ENCODE measurements at places on chromosomes 5 and 9. TPM values are rescaled to one million over a fixed set of nuclear protein-coding genes. Genes with fewer than 3 reads are reported as not detected.
A peak's percentile ranks its signal among the peaks of the same experiment; 100 is the strongest.

- DNase-seq, result no peak
Observed at GRCh38 chr5:147753765-147754164, 28.8 kb downstream of the JAKMIP2 start.

- no peak for DNase-seq
Observed at GRCh38 chr9:111832449-111832848, 37.7 kb upstream of the SHOC1 start.

DNA sequence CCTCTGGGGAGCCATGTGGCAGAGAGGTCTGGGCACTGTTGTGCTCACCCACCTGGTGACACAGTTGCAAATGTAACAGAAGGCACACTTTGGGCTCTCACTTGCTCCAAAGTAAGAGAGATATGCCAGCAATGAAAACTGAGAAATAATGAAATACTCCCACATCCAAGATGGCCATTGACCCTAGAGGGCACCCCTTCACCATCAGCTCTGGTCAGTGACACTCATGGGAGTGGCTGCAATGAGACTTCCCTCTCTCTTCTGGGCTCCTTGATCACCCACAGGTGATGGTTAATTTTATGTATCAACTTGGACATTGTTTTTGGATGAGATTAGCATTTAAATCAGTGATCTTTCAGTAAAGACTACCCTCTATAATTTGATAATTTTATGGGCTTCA lies 248.4 kb downstream of the CDH12 start:
- no peak for DNase-seq

DNA sequence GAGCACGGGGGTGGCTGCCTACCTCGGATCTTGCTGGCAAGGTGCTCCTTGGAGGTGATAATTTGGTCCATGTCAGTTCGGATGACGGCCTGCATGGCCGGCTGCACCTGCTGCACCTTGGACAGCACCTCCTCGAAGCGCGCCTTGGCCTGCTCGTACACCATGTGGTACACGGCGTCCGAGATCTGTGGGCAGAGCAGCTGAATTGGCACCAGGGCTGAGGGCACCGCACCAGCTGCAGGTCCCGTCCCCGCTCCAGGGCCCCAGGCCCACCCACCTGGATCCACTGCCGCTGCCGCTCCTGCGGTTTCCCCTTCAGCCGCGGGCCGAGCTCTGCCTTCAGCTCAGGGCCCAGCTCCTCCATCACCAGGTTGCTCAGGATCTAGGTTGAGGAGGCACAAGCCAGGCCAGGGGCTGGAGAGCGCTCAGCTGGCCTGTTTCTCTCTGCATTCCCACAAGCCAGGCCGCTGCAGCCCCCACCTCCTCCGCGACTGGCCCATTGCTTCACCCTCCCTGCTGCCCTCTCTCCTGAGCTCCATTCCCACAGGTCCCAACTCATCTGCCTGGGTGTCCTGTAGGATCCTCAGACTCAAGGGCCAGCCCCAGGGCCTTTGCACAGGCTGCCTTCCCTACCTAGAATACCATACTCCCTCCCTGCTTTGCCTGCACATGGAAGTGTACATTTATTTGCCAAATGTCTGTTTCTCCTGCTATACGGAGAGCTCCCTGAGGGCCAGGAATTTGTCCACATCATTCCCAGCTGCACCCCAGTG lies 65.7 kb downstream of the LRSAM1 start:
- no peak for DNase-seq

DNA sequence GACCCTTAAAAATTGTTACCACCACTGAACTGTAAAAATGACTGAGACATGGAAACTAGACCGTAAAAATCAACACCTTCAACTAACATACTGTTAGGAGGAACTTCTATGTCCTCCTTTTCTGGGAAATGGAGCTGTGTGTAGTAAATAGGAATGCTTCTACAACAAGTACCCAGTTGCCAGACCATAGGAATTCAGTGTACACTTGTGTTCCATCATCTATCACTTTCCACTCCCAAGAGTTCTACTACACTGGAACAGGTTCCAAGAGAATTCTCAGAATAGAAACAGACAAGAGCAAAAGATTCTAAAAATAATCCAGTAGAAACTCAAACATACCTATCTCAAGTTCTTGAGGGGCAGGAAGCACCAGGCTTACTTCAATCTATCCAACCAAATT lies 23.6 kb downstream of the UBAP2 start:
- DNase-seq, result no peak

GRCh38 chr5:78497573-78498533 lies 137.4 kb downstream of the SCAMP1 start:
- no peak for DNase-seq

- no peak for DNase-seq
Observed at GRCh38 chr5:143886651-143887638, 75.0 kb downstream of the HMHB1 start.

DNA sequence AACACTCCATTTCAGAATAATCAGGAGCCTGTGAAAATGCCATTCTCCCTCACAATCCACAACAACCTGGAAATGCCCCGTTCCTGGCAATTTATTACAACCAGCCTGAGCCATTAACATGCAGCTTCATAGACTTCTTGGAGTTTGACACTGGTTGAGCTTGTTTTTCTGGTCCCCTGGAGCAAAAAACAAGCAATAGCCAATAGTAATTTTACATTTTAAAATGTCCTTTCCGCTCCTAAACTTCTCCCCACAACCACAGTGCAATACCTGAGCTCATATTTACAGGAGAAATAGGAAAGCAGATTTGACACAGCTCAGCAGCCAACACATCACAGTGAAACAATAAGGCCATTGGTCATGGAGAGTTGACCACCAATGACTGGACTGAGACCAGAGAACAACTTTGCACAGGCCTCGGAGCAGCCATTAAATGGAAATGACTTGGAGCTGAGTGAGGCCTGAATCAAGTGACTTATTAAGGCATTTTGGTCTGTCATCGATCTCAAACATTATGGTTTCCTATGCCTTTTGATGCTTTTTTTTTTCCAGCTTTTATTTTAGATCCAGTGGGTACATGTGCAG lies 73.0 kb downstream of the ENC1 start:
- no peak for DNase-seq

The PIP5K1B gene
- total RNA-seq, result 3.3 TPM

- DNase-seq, result no peak
Observed at GRCh38 chr5:169272111-169272510, 28.8 kb downstream of the SLIT3 start.

- DNase-seq, result no peak
Observed at GRCh38 chr5:29277642-29278041, 1915.8 kb upstream of the CDH6 start.

DNA sequence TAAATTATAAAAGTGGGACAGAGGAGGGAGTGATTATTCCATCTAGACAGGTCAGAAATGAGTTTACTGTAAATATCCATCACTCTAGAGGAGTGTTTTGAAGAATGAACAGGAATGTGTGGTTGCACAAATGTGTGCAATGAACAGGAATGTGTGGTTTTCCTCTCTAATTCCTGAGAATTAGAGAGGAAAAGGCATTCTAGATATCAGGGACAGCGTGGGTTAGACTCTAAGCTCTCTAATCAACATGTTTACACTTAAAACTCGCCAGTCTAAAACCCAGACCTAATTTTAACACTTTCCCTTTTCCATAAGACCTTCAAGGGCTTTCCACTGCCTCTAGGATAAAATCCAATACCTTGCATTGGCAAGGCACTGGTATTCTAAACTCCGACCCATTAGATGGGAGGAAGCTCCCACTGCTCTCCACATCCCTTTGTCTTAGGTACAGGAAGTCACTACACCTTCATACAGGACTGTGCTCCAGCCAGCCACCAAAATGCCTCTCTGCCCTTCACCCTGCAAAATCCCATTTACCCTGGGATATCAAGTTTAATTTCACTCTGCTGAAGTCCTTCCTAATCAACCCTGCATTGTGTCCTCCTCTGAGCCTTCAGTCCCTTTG lies 67.9 kb downstream of the NFIB start:
- DNase-seq, result no peak

GRCh38 chr5:2015124-2015848 lies 132.6 kb upstream of the IRX4 start:
- DNase-seq, result peak; percentile 59

The SARDH gene
- total RNA-seq, result 0.29 TPM

DNA sequence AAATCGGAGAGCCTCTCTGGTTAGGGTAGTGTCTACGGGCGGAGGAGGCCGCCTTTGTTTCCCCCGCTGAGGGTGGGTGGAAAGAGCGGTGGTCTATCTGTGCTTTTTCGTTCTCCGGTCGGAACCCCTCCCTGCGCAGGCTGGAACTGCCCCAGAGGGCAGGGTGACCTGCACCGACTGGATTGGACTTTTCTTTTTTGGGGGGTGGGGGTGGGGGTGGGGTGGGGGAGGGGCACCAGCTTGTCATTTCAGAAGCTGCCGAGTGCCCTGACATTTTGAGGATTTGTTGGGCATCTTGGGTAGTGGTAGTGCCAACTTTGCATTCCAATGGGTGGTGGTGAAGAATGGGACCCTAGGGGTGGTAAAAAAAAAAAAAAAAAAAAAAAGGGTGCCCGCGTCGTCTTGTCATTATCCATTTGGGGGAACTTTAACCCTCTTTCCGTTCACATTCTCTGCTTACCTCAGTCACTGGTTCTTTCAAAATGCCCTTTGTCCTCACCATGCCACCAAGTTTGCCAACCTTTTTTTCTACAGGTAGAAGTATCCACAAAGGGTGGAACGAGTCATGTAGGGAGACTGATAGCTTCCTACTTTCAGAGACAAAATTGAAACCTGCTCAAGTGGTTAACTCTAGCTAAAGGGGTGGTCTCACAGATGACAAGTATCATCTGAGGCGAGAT lies 1.3 kb downstream of the UBE2R2 start:
- no peak for DNase-seq

- DNase-seq, result no peak
Observed at GRCh38 chr9:33125461-33125860, 41.7 kb downstream of the B4GALT1 start.

The PCAT7 gene
- 0.34 TPM for total RNA-seq

DNA sequence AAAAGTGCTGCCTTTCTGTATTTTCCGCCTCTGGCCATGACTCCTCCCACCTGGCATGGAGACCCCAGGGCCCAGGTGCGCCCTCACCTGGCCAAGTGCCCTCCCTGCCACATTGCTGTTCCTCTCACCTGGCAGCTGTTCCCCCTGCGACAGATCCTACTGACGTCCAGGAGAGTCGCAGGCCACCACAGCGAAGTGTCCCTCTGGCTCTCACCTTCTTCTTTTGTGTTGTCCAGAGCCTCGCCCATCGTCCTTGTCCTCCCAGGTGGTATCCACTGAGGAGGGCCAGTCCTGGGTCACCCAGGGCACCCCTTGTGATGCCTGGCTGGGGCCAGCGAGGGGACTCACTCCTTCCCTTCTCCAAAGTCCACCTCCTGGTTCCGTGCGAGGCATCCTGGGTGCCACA lies 2.6 kb downstream of the NKD2 start:
- peak; percentile 83 for DNase-seq

The ANKRD31 gene
- total RNA-seq, result 0.20 TPM

The FBP2 gene
- total RNA-seq, result 1.5 TPM

DNA sequence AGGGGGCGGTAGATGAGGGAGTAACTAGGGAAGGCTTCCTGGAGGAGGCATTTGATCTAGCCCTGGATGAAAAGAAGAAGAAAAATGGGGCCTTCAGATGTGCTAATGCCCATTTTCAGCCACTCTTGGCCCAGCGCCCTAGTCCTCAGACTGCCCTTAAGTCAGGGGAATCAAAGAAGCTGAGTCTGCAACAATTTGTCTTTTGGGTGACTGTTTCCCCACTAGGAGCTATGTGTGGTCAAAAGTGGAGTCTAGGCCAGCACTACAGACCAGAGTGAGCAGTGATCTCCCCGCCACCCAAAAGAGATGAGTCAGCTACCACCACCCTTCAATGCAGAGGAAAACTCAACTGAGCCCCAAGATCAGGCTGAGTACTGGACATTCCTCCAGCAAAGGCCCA lies 542.1 kb downstream of the BNC2 start:
- no peak for DNase-seq
